Thyroid gland (tissue), 4 donors: ENCODE measurements at places on chromosomes 12 and 14. TPM values are rescaled to one million over a fixed set of nuclear protein-coding genes. Genes with fewer than 3 reads are reported as not detected.
A peak's percentile ranks its signal among the peaks of the same experiment; 100 is the strongest.

DNA sequence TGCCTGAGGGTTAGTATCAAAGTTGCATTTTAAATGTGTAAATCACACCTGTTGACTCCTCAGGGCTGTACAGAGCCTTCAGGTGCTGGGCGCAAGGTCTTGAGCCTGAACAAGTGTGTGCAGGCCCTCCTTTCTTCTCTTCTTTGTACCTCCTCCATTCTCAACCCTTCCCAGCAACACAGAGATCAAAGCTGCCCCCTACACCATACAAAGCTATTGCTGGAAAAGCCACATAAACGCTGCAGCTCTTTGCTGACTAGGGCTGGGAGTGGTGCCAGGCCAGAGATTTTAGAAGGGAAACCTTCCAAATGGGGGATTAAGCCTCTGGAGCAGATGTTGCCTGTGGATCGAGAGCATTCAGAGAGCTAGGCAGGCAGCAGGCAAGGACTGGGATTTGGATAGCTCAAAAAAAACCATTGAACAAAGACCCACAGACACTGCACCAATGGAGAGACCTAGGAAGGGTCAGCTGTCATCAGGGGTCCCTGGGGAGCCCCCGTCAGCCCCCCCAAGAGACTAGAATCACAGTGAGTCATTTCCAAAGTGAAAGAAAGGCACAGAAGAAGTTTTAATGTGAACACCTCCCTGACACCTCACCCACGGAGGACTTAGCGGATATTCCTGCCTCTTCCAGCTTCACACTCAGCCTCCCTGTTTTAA, 18.2 kb upstream of the SUSD6 start:
- no peak for DNase-seq

Gene TAS2R7
- total RNA-seq = not detected

Gene KLRC4
- total RNA-seq = not detected

Gene SERPINA4
- not detected for total RNA-seq

GRCh38 chr14:55589171-55589570, 9.2 kb downstream of the KTN1 start:
- peak; percentile 25 for DNase-seq

- no peak for DNase-seq
These were observed 314.6 kb downstream of the BCL11B start for GRCh38 chr14:98957211-98958047.

Gene KRT71
- total RNA-seq = not detected

DNA sequence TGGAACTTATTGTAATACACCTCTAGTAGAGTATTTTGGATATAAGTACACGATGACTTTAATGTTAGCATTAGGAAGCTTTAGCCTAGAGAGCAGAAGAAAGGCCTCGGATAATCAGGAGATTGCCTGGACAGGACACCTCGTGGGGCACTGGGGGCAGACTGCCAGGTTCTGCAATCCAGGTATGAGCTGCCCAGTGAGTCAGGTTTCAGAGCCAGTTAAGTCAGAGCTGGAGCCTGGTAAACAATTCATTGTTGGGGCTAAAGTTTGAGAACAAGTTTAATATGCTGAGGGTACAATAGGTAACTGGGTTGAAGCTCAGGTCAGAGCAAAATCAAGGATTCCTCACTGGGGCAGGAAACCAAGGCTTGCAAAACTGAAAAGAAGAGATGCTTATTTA, 107.4 kb downstream of the RERGL start:
- DNase-seq = no peak

- no peak for DNase-seq
These were observed 5.9 kb downstream of the RESF1 start for GRCh38 chr12:31965090-31965489.

Gene CCDC196
- total RNA-seq = not detected

- no peak for DNase-seq
These were observed 9.0 kb upstream of the LRFN5 start for GRCh38 chr14:41597647-41598046.

Gene APOLD1
- total RNA-seq = 34.1 TPM

DNA sequence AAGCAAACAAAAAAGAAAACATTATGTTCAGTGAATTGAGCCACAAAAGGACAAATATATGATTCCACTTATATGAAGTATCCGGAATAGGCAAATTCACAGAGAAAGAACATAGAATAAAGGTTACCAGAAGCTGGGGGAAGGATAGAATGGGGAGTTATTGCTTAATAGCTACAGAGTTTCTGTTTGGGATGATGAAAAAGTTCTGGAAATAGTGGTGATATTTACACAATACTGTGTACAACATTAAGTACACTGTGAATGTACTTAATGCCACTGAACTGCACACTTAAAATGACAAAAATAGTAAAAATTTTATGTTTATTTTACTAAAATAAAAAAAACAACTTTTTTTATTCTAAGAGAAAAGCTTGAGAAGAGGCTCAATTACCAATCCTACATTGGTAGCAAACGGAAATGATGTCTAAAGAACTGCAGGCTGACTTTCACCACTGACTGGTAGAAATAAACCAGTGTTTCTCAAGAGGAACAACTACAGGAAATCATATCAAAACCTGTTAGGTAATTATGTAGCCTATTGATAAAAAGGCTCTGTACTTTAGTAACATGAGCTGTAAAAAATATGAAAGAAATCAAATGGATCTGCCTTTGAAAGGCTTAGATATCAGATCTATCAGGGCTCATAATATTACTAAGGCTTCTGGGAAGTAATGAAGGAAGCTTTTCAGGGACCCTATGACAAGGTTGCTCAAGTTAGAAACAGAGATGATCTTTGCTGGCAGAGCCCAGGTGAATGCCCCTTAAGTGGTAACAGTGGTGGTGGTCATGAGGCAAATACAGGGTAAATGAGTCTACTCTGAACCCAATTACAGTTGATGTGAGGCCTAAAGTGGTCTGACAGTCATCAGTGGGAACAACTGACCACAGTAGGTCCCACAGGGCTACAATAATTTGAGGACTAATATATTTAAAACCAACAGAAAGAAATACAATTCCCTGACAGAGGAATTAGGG, 41.3 kb downstream of the BAZ1A start:
- no peak for DNase-seq

GRCh38 chr14:87840906-87841305, 152.1 kb downstream of the GALC start:
- no peak for DNase-seq

GRCh38 chr14:85535321-85535720, 5.4 kb downstream of the FLRT2 start:
- no peak for DNase-seq

Gene NCKAP5L
- 16.5 TPM for total RNA-seq

- no peak for DNase-seq
These were observed 78.7 kb downstream of the GCH1 start for GRCh38 chr14:54823757-54824549.
